NCI-H446 treated with DMSO at 0.1 percent for 48 hours (cell line): ENCODE measurements at places on chromosomes 5 and 9.

DNA sequence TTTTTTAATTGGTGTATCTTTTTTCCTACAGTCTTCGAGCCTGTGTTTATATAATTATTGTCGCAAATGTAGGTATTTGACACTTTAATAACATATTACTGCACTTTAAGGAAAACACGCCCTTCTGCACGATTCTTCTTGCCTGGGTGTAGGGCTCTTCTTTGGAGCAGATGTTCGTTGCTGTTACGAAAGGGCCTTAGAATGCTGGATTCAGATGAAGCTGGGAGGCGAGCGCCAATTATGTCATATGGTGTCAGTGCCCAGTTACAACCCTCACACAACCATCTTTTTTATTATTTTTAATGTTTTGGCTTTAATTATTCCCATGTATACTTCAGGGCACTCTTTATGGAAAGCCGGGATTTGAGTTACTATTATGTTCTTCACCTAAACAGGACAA, 553.0 kb downstream of the EBF1 start:
- no peak for DNase-seq

GRCh38 chr5:110335361-110336066, 391.0 kb downstream of the TMEM232 start:
- DNase-seq = no peak

DNA sequence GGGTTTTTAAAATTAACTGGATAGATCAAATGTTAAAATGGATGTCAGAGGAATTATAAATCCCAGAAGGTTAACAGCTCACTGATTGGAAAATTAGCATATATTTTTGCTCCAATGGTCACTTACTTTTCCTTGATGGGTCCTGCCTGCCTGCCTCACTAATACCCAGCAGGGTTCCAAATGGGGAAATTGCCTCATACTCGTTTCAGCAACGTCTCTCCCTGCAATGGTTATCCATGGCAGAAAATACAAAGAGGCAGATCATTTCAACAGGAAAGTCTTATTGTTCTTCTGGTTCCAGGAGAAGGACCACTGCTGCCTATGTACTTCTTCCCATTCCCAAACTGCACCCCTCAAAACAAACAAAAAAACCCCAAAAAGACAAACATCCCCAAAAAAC, 71.3 kb downstream of the ERP44 start:
- no peak for DNase-seq

DNA sequence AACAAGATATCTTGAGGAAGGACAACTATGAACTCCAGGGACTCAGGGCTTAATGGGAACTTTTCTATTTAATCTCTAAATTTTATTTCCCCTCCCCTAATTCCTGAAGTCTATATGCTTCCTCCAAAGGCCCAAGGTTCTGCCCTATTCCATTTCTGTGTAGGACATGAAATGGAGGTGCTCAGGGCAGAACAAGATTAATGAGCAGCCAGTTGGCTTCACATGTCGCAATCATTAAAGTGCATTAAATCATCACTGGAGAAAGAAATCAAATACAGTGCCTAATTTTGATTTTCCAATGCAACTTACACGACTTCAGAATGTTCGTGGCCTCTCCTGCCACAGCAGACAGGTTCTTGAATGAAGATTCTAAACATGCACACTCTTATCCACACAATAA, 862.1 kb downstream of the PTPRD start:
- DNase-seq = no peak

GRCh38 chr5:138932171-138932810, 57.2 kb upstream of the LRRTM2 start:
- DNase-seq = no peak

DNA sequence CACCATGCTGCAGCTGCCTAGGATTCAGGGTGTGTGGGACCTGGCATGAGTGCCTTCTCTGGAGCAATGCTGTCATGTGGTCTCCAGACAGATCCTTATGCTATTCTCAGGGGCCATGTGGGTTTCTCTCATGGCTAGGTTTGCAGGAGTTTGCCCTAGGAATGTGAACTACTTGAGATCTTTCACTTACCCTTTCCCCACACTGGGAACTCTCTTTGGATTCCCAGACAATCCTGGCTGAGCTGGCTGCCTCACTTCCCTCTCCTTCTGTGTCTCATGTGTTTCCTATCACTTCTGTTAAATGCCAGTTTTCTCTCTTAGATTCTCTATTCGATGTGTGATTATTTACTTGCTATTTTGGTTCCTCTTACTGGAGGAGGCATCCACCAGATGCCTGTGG, 270.2 kb upstream of the RASA1 start:
- DNase-seq = no peak

DNA sequence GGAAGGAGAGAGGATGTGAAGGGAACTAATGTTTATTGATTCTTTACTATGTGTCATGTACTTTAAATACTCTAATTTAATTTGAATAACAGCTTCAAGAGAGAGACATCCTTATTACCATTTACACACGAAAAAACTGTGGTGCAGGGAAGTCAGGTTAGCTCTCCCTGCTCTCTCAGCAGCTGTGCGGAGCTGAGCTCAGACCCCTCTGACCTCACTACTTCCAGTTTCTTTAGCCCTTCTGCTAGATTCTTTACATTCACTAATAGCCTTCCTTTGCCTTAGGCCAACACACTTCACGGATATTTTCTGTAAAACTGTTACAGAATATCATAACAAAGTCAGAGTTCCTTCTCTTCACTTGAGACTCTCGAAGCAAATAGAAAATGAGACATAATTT, 131.3 kb upstream of the ARRDC3 start:
- DNase-seq = no peak

- DNase-seq = no peak
These were observed 809 bp downstream of the TNIP1 start for GRCh38 chr5:151079838-151080612.

DNA sequence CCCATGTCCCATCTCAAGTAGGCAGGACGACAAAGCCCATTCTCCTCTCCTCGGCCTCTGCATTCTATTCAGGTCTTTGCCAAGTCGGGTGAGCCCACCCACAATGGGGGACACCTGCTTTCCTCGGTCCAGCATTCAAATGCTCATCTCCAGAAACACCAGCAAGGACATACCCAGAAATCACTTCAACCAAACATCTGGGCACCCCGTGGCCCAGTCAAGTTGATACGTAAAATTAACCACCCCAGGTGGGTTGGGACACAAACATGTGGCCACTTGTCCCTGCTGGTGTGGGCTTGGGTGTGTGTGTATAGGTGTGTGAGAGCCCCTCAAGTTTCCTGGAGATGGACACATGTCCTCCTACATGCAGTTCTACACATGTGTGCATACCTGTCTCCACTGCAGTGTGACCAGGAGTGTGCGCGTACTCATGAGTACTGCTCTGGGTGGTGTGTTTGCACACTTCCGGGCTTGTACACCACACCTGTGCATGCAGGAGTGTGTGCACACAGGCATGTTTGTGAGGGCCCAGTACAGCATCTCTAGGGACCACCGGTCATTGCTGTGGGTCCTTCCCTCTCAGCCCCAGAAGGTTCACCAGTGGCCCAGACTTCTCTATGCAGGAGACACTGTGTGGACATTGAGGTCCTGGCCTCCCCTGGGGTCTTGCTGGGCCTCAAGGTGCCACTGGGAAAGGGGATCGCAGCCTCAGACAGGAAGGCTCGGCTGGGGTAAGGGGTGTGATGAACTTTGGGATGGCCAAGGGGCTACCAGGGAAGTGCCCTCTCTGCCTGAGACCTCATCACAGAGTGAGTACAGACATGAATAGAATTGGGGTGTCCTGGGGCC, 35.4 kb upstream of the RXRA start:
- DNase-seq = no peak

GRCh38 chr5:170092455-170093101, 13.1 kb upstream of the FOXI1 start:
- DNase-seq = no peak

DNA sequence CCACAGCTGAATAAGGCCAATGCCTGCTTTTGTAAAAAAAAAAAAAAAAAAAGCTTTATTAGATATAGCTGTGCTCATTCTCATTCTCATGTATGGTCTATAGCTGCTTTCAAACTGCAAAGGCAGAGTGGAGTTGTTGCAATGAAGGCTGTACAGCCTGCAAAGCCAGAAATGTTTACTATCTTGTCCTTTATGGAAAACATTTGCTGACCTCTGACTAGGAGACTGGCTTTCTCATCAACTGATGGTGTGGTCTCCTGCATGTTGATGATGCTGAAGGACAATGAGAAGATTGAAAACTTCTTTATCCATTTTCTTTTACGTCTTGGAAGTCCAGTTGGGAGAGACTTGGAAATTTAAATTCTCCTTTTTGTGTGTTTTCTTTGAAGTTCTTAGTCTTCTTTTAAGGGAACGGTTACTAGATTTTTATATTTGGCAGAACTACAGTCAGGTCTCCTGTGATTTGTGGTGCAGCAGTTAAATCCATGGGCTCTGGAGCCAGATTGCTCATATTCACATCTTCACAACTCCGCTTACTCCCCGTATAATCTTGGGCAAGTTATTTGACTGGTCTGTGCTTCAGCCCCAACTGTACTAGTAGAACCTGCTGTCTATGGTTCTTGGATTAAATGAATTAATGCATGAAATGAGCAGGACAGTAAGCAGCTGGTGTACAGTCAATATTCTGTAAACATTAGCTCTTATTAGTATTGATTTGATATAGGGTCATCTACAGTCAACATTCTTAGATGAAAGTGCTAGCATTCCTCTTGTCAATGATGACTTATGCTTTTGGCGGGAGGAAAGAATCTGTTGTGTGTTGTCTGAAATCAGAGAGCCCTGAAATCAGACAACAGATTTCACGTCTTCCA, 39.7 kb upstream of the BASP1 start:
- DNase-seq = no peak

DNA sequence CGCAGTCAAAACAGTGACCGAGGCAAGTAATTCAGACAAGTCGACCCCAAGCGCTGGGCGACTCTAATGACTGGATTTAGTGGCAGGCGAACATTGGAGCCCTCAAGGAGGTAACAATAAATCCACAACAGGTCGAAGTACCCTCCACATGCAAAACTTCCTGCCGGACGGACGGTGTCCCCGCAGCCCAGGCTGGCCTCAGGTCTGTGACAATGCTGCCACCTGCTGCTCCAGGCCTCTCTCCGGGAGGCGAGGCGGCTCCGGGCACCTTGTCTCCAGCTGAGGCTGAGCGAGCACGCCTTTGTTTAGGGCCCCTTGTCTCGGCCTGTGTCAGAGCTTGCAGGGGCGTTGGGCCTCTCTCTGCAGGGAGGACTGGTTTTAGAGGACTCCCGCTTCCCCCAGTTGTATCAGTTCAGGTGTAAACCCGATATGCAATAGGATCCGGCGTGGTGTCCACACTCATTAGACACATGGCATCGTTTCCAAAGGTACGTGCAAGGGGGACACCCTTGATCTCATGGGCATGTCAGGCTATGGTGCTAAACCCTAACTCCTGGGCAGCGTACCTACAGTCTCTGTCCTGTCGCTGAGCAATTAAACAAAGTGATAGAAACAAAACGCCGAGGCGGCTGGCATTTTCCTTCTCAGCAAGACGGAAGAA, 628.0 kb upstream of the ADAMTS16 start:
- no peak for DNase-seq

GRCh38 chr9:95143591-95144561, 173.6 kb downstream of the FANCC start:
- DNase-seq = no peak

DNA sequence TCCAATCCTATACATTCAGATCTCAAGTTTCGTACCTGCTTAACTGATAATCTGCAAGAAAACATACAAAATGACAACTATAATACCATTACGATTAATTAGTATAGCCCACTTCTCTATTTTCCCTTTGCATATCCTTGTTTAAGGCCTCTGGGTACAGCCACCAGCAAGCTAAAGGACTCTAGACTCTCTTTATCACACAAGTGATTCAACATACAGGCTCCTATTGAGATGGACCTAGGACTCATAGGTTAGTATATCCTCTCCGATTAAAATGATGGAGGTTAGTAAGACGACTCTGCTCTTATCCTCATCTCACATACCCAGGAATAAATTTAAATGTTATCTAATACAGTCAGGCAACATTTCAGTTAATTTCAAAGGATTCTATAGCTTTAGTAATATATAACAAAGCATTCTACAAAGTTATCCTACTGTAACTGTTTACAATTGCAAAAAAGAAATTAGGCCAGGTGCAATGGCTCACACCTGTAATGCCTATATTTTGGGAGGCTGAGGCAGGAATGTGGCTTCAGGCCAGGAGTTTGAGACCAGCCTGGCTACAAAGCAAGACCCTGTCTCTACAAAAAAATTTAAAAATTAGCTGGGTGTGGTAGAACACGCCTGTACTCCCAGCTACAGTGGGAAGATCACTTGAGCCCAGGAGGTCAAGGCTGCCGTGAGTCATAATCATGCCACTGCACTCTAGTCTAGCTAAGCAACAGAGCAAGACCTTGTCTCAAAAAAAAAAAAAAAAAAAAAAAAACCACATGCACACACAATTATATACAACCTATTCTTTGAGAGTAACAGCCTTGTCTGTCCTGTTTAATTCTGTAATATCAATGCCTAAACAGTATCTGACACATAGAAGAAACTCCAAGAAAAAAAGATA, 15.4 kb downstream of the HAUS6 start:
- no peak for DNase-seq

GRCh38 chr9:135533113-135533512, 11.9 kb downstream of the LCN1 start:
- DNase-seq = no peak

GRCh38 chr9:136720898-136721338, 8.5 kb downstream of the DIPK1B start:
- DNase-seq = no peak

- DNase-seq = no peak
These were observed 6.3 kb downstream of the SLIT3 start for GRCh38 chr5:169294621-169295020.

DNA sequence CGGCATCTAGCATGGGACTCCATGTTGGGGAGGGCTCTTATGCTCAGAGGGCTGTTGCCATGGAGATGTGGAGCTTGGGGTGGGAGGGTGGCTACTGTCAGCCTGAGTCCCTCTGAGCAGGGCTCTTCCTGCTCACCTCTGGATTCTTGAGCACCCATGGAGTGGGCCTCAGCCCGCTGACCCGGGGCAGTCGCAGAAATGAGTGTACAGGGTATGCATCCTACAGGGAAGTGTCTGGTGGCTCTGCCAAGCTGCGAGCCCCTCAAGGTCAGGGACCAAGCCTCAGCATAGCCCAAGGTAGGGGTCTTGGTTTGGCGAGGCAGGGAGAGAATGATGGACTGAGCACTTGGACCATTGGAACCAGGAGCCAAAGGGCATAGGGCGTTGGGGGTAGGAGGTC, 104.1 kb downstream of the DAB2IP start:
- no peak for DNase-seq

DNA sequence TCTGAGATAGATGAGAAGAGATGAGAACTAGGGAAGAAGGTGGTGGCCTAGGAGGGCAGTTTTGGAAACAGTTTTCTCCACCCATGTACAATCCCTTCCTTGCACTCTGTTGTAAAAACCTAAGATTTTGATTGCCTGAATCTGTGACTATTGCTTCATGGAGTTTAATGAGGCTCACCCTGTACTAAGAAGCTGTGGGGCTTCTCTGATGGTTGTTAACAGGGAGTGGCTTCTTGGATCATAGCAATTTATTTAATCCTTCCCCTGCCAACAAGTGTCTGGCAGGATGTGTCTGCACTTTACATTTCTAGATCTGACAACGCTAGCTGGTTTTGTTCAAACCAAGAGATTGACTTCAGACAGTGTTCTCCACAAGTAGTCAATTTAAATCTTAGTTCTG, 74.7 kb upstream of the C5orf46 start:
- DNase-seq = no peak

GRCh38 chr9:36566813-36567221, 5.9 kb upstream of the MELK start:
- peak; percentile 76 for DNase-seq

GRCh38 chr9:126891676-126892075, 22.9 kb upstream of the RALGPS1 start:
- no peak for DNase-seq
